Sciatic nerve (tissue), 2 donors: ENCODE measurements at places on chromosomes 2 and 18. TPM values are rescaled to one million over a fixed set of nuclear protein-coding genes. Genes with fewer than 3 reads are reported as not detected.
A peak's percentile ranks its signal among the peaks of the same experiment; 100 is the strongest.

The PLCL1 gene
- 6.7 TPM for total RNA-seq

GRCh38 chr18:45722899-45723298, 1.1 kb upstream of the SLC14A1 start:
- DNase-seq, result peak; percentile 82

The UGT1A10 gene
- not detected for total RNA-seq

- no peak for DNase-seq
Observed at GRCh38 chr2:196962325-196962724, 35.8 kb upstream of the PGAP1 start.

GRCh38 chr18:51300912-51301311, 103.4 kb upstream of the MEX3C start:
- DNase-seq, result no peak

GRCh38 chr18:2402084-2402483, 169.2 kb downstream of the METTL4 start:
- no peak for DNase-seq

The MROH2A gene
- not detected for total RNA-seq

- DNase-seq, result peak; percentile 52
Observed at GRCh38 chr2:239475161-239476028, 74.6 kb upstream of the HDAC4 start.

DNA sequence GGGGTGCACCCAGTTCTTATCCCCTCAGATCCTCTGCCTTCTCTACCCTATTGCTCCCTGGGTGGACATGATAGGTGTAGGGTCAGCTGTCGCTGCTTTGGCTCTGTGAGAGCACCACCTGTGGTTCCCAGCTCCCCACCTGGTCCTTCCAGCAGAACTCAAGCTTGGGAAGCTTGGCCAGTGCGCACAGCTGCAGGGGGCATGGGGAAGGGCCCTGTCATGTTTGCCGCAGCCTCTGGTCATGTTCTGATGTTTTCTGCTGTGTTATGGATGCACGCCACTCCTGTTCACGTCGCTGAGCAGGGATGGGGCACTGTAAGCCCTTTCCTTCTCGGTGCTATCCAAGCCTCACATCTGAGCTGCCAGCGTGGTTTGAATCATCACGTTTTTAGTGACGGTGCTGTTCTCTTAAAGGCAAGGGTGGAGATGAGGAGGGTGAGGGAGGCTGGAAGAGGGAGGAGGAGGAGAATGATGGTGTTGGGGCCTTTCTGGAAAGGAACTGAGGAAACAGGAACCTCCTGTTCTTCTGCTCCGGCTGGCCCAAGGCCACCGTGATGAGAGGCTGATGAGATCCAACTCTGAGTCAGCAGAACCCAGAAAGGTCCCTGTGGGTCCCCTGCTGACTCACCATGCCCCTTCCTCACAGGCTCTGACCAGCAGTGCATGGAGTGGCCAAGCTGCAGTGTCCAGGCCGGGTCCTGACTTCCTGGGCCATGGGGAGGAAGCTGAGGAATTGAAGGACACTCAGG, 78.0 kb downstream of the LIPG start:
- DNase-seq, result peak; percentile 51

- DNase-seq, result no peak
Observed at GRCh38 chr18:13300796-13301195, 82.2 kb downstream of the LDLRAD4 start.

DNA sequence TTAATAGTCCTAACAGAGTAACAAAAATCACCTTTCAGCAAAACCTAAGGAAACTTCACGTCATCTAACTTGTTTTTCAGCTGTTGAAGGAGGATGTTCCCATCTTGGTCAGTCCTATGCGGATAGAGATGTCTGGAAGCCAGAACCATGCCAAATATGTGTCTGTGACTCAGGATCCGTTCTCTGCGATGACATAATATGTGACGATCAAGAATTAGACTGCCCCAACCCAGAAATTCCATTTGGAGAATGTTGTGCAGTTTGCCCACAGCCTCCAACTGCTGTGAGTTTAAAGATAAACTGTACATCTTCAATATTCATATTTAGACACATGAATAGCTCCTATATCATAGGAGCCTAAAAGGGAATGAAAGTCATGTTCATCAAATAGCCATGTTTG, 10.5 kb downstream of the COL3A1 start:
- DNase-seq, result no peak

GRCh38 chr2:118632921-118633320, 214.5 kb downstream of the EN1 start:
- DNase-seq, result no peak

DNA sequence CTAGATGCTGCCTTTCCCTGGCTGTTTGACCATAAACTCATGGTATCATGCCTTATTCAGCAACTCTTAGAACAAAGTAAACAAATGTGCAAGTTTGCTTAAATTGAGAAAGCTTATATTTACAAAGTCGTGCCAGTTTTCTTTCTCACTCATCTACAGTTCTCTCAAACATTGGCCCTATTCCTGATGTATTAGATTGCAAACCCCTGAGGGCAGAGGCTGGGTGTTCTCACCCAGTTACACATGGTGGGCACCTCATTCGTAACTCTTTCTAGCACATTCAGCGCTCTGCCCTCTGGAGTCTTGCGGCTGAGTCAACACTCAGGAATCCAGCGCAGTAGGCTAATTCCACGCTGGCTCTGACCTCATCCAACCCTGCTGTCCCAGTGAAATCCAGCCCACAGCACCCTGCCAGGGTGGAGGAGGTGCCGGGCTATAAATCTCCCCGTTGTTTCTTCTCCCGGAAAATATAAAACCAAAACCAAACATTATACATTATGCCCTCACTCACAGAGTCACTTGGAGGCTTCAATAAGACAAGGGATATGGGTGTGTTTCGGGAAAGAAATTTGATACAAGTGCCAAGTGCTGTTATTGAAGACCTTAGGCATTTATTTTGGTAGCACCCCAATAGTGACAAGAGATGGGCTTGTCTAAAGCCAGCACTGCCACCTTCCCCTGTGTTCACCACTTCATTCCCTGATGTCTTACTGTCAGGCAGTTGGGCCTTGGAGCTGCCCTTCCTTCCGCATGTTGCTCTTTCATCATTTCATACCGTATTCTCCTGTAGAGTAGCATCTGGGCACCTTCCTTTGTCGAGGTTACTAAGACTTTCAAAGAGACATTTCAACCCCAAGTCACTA, 287.4 kb downstream of the PRKCE start:
- peak; percentile 74 for DNase-seq

GRCh38 chr2:235765181-235765820, 271.5 kb downstream of the AGAP1 start:
- DNase-seq, result no peak

The ANKMY1 gene
- 30.7 TPM for total RNA-seq

The KLHL41 gene
- 1.8 TPM for total RNA-seq

DNA sequence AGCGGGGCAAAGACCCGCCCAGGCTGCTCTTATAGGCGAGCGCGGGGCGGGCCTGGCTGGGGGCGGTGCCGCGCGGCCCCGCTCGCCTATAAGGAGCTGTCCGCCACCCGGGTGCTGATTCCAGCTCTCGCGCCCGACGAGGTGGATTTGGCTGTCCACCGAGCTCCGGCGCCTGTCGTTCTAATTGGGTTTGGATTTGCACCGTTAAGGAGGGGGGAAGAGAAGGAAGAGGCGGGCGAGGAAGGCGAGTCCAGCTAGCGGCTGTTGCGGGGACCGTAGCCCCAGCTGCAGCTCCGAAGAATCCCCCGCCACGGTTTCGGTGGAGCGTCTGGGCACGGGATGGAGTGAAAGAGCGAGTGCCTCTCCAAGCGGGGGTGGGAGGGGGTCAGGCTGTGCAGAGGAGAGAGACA, at the start of gene CNTNAP5:
CNTNAP5 (plus strand) TSS at position 117 of the 410 bp plus-strand sequence. CDS start 364 bp downstream, outside the sequence.
- DNase-seq, result peak; percentile 69

DNA sequence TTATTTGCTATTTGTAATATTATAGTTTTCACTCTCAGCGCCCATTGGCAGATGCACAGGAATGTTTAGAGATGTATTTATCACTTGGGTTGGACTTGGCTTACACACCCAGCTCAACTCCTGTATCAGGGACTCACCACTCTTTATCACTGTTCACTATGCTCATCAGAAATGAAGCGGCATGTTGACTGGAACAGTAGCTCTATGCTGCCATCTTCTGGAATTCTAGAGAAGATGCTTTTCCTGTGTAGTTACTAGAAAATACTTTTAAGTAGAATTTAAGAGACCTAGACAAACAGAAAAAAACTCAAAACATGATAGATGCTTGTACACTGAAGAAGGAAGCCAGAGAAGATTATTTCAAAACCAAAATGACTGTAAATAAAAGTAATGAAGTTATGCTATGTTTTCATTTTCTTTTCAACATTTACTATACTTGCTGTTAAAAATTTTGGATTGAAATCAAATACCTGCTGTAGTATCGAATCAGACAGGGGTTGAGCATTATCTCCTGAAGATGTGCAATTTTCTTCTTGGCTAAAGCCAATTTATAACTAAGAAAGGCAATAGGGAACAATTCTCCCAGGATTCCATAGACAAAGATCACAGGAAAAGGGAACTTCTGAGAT, 47.4 kb upstream of the NXPH2 start:
- DNase-seq, result no peak

- DNase-seq, result no peak
Observed at GRCh38 chr2:164145093-164145987, 409.5 kb upstream of the FIGN start.

DNA sequence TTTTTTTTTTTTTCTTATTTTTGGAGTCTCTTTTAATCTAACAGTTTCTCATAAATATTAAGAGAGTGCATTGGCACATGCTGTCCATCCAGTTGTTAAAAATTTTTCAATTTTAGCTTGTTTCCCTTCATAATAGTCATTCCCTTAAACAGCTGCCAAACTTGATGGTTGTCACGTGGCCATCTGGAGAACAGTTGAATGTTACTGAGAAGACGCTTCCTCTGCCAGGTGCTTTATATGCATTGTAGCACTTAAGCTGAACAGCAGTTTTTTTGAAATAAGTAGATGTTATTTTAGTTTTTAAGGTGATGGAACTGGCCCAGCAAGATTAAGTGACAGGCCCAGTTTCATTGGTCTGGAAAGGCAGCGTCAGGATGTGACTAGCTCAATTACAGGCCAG, 3.3 kb downstream of the SMARCAL1 start:
- no peak for DNase-seq

- no peak for DNase-seq
Observed at GRCh38 chr2:166725927-166726924, 162.1 kb upstream of the XIRP2 start.

DNA sequence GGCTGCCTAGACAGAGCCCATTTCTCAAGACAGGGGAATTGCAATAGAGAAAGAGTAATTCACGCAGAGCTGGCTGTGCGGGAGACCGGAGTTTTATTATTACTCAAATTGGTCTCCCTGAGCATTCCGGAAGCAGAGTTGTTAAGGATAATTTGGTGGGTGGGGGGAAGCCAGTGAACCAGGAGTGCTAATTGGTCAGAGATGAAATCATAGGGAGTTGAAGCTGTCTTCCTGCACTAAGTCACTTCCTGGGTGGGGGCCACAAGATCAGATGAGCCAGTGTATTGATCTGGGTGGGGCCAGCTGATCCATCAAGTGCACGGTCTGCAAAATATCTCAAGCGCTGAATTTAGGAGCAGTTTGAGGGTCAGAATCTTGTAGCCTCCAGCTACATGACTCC, 84.8 kb downstream of the RTN4 start:
- no peak for DNase-seq

GRCh38 chr2:174120346-174120745, 128.0 kb downstream of the OLA1 start:
- no peak for DNase-seq

- DNase-seq, result no peak
Observed at GRCh38 chr18:31648966-31649429, 35.4 kb downstream of the B4GALT6 start.

GRCh38 chr18:36769172-36769571, 59.6 kb downstream of the TPGS2 start:
- no peak for DNase-seq

- no peak for DNase-seq
Observed at GRCh38 chr2:12192762-12193161, 446.3 kb downstream of the LPIN1 start.

The C2orf81 gene
- total RNA-seq, result 4.4 TPM

- DNase-seq, result no peak
Observed at GRCh38 chr18:77079954-77080682, 52.5 kb downstream of the MBP start.

GRCh38 chr2:215695861-215696260, 260.0 kb upstream of the FN1 start:
- no peak for DNase-seq

The RAPGEF4 gene
- total RNA-seq, result 9.3 TPM

GRCh38 chr2:145356056-145356455, 836.1 kb upstream of the ZEB2 start:
- DNase-seq, result no peak

- no peak for DNase-seq
Observed at GRCh38 chr2:64124571-64124970, 19.6 kb downstream of the PELI1 start.

The AMER3 gene
- total RNA-seq, result not detected

- DNase-seq, result no peak
Observed at GRCh38 chr2:171307560-171307959, 126.2 kb downstream of the METTL8 start.

The CCBE1 gene
- 0.67 TPM for total RNA-seq

- no peak for DNase-seq
Observed at GRCh38 chr2:237062585-237062984, 23.1 kb upstream of the COPS8 start.

- DNase-seq, result no peak
Observed at GRCh38 chr2:201344663-201345366, 12.3 kb downstream of the FLACC1 start.

The RIT2 gene
- total RNA-seq, result not detected

- DNase-seq, result peak; percentile 63
Observed at GRCh38 chr18:45110577-45111501, 430.2 kb downstream of the SETBP1 start.

DNA sequence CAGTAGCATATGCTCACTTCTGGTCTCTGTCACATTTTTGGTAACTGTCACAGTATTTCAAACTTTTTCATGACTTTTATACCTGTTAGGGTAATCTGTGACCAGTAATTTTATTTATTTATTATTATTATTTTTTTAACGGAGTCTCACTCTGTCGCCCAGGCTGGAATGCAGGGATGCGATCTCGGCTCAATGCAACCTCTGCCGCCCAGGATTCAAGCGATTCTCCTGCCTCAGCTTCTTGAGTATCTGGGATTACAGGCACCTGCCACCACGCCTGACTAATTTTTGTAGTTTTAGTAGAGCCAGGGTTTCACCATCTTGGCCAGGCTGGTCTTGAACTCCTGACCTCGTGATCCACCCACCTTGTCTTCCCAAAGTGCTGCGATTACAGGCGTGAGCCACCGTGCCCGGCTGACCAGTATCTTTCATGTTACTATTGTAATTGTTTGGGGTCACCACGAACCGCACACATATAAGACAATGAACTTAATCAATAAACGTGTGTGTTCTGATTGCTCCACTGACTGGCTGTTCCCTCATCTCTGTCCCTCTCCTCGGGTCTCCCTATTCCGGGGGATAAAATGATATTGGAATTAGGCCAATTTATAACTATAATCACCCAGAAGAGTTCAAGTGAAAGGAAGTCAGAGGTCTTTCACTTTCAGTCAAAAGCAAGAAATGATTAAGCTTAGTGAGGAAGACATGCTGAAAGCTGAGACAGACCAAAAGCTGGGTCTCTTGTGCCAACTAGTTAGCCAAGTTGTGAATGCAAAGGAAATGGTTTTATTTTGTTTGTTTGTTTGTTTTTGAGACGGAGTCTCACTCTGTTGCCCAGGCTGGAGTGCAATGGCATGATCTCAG, 22.9 kb downstream of the TGIF1 start:
- DNase-seq, result no peak

The LRRC30 gene
- total RNA-seq, result not detected

GRCh38 chr2:214575030-214575429, 164.2 kb downstream of the VWC2L start:
- no peak for DNase-seq

GRCh38 chr2:240326246-240326645, 109.2 kb upstream of the GPC1 start:
- no peak for DNase-seq

The PJVK gene
- total RNA-seq, result 7.2 TPM

- no peak for DNase-seq
Observed at GRCh38 chr2:191626497-191627151, 51.3 kb upstream of the NABP1 start.
